HT1080 (cell line): ENCODE measurements at places on chromosomes 1 and 21. TPM values are rescaled to one million over a fixed set of nuclear protein-coding genes. Genes with fewer than 3 reads are reported as not detected.

The ILDR2 gene
- 8.3 and 15.4 TPM in 2 replicates for total RNA-seq

- DNase-seq, result peak; percentile 93
Measured at GRCh38 chr1:97192872-97193572, 471.4 kb downstream of the PTBP2 start.

GRCh38 chr1:247390996-247391395, 25.0 kb upstream of the NLRP3 start:
- DNase-seq, result no peak

DNA sequence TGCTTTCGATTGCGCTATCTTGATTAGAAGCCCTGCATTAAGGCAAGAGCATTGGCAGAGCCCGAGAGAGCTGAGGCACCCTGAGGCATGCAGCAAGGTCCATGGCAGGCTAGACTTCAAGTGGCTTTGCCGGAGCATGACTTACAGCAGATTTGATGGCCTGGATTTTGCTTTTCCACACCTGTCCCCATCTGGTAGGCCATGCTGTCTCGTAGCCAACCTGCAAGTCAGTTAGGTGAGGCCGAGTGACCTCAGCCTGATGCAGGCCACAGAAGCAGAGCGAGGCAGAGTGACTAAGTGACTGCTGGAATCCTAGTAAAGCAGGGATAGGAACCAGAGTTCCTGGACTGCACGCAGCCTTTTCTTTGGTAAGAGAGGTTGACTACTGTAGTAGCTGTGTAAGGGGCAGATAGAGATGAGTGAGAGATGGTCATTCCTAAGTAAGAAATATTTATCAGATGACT, 148.9 kb downstream of the PBX1 start:
- DNase-seq, result peak; percentile 16

DNA sequence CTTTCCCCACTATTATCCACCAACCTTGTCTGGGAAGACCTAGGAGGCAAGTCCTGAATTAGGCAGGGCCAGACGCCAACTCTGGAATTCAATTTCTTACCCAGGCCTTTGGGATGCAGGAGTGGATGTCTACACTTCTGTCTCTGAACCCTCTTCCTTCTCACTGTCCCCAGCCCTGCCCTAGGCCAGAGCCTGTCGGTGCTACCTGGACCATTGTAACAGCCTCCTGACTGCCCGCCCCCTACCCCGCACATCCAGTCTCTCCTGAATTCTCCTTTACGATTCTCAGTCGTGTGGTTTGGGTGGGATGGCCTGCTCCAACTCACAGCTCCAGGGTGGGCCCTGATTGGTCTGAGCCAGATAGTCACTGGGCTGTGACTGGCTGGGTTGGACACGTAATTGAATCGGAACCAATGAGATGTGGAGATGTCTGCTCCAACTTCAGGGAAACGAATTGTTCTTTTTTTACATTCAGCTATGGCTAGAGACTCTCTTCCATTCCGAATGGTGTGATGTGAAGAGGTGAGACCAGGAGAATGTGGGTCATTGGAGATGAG, 304.6 kb downstream of the PTPRU start:
- no peak for DNase-seq

The TSSK3 gene
- total RNA-seq, result 0.60 TPM in 1 of 2 replicates, not detected in the other
